CD4-positive, alpha-beta T cell (primary cell): ENCODE measurements at places on chromosomes 16 and 17.

DNA sequence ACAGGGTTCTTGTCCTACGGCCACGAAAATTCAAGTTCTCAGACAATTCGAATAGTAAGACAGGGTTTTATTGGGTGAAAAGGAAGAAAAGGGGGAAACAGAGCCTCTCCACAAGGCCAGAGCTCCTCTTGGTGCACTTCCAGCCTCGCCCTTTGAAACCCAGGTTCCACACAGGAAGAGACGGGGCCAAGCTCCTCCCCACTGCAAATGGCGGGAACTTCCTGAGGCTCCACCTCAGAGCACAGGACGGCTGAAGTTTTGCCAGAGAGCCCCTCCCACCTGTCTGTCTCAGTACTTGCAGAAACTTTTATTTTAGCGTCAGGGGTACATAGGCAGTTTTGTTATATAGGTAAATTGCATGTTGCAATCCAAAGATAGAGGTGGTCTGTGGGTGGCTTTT lies 165.7 kb upstream of the CDH8 start:
- DNase-seq = no peak

- DNase-seq = no peak
Observed at GRCh38 chr17:40551091-40551878, 14.0 kb downstream of the CCR7 start.

DNA sequence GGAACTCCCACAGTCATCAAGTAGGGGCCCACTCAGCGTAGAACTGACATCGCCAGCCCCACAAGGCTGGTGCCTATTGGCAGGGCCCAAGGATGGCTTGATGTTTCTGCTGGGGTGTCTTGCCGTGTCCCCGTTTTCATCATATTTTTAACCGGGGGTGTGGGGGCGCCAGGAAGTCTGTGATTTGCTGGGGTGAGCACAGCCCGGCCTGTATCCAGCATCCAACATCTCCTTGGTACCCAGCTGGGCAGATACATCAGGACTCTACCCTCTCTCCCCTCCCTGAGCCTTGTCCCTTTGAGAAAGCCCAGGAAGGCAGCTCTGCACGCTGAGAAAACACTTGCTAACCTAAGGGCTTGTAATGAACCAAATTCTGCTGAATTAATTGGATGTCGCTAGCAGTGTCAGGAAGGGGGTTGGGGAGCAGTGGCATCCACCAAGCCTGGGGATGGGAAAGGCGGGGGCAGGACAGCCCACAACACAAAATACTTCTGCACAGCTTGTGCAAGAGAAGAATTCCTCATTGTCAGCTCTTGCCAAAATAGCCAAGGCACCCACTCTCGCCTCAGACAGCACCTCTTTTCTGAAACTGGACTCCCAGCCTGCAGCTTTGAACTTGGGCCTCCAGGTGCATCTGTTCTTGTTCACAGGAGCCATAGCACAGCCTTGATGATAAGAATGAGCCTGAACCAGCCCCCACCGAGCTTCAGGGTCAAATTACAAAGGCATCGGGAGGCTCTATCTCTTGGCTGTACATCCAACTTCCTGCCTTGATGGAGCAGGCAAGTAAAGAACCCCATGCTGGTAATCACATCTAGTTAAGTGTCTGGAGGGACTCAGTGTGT lies 63.7 kb upstream of the LYRM9 start:
- no peak for DNase-seq

GRCh38 chr17:37100231-37100630 lies 151.5 kb downstream of the AATF start:
- no peak for DNase-seq

GRCh38 chr17:70478902-70479301 lies 309.6 kb downstream of the KCNJ2 start:
- no peak for DNase-seq

- DNase-seq = no peak
Observed at GRCh38 chr17:37117373-37118142, 168.8 kb downstream of the AATF start.

DNA sequence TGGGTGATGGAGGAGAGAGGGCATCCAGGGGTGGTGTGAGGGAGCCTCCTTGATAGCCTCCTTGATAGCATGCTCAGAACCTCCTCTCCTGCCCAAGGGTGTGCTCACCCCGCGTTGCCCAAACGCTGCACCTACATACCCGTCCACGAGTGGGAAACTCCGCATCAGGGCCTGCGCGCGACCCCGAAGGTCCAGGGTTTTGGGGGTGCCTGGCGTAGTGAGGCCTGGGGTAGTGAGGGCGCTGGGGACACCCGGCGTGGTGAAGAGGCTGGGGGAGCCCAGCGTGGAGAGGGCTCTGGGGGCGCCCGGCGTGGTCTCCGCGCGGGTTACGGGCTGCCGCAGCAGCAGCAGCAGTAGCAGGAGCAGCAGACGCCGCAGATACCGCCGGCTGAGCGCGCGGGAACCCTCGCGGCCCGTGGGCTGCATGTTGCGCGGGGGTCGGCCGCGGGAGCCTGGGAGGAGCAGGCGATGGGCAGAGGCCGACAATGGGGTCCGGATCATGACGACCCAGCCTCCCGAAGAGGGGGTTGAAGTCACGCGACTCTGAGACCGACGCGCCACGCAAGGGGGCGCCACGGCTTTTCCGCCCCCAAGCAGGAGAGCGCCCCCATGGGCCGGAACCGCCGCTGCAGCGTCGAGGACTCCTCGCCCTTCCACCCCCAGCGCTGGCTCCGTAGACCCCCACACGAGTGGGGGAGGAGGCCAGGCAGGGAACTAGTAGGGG lies at the start of gene DPEP3:
Gene DPEP3 (minus strand): TSS at position 545 of the 724 bp plus-strand sequence. CDS start 119 bp downstream, at position 426.
- DNase-seq = no peak

DNA sequence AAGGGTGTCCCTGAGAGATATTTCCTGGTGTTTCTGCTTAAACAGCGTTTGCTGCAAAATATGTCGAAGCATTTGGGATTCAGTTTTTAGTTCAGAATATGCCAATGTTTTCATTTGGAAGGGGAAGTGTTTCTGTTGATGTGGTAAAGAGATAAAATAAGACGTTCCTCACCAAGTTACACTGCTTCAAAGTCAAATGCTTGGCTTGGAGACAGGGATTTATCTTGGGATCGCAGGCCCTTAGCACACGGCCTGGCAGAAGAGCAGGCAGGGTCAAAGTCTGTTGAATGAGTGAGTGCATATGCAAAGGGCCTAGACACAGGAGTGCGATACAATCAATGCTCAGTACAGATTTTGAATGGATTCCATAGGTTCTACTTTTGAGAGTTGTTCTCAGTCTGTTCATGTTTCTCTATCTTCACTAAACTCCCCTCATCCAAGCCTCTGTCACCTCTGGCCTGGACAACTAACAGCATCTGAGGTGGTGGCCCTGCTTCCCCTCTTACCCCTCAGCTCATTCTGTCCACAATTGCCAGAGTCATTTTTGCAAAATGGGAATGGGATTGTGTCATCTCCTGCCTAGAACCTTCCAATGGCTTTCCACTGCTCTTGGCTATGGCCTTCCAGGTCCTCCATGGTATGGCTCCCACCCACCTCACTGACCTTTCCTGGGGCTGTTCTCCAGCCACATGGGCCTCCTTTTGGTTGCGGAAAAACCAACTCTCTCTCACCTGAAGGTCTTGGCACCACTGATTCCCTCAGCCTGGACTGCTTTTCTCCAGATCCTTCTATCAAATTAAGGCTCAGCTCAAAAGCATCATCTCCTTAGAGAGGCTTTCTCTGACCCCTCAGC lies 3.2 kb downstream of the DEXI start:
- no peak for DNase-seq

GRCh38 chr16:79310710-79311109 lies 289.8 kb downstream of the MAF start:
- DNase-seq = no peak

- DNase-seq = no peak
Observed at GRCh38 chr16:2252806-2253148, 1.4 kb upstream of the ECI1 start.

- no peak for DNase-seq
Observed at GRCh38 chr17:41864498-41864835, 756 bp downstream of the KLHL11 start.
